HepG2 (cell line): ENCODE measurements at places on chromosomes 6 and 20.

DNA sequence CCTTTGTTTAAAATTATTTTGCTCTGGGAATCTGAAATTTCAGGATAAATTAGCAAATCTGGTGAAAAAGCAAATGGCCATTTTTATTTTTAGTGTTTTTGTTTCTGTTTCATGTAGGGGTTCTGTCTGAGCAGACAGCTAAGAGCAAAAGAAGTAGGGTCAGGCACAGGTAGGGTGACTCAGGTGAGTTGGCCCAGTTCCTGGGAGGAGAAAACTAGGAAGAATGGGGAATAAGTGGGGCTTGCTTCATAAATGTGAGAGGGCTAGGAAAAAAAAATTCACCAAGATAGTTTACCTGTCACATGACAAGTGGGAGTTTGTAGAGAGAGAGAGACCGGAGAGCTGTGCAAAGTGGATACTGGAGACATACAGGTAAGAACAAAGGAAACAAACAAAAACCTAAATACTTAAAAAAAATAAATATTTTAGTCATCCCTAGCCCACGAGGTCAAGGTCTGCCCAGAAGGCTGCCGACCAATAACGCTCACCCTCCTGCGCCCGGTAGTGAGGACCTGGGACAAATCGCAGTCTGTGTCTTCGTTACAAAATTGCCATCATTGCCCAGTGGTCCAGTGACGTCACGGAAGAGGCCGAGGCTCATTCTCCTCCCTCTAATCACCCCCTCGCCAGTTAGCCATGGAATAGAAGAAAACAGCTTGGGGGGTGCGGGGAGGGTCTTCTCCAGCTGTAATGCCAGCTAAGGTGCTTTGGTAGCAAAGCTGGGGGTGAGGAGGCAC, 2.3 kb downstream of the THBD start:
- DNase-seq: no peak

- DNase-seq: peak; percentile 55
Observed at GRCh38 chr6:66986940-66987339, 1279.9 kb upstream of the EYS start.

DNA sequence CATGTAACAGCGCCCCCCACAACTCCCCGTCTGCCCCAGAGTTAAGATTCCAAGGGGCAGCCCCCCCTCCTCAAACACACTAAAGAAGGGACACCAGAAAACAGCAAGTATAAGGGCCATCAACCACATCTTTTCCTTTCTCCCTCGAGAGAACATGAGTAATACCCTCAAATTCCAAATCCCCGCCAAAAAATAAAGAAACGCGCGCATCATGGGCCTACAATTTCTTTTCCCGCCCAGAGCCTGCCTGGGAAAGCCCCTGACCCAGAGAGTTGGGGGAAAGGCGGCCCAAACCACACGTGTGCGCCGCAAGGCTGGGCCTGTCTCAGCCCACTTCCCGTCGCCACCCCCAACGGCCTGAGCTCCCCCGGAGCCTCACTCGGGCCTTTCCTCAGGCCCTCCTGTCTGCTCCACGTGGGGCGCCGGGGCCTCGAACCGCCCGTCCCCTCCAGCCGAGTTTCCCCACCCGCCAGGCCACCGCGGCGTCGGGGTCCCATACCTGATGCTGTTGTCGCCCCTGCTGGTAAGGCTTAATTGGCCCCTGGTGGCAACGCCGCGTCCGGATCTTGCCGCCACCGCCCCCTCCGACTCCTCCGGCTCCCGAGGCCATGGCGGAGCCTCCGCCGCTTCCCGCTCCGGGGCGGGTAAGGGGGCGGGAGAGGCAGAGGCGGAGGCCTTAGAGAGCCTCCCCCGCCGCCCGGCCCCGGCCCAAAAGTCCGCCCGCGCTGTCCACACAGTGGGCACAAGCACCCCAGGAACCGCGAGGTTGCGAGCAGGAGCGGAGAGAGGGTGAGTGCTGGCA, 746 bp downstream of the NUP153 start:
- peak; percentile 57 for DNase-seq

- no peak for DNase-seq
Observed at GRCh38 chr6:144177726-144178125, 27.4 kb downstream of the STX11 start.

DNA sequence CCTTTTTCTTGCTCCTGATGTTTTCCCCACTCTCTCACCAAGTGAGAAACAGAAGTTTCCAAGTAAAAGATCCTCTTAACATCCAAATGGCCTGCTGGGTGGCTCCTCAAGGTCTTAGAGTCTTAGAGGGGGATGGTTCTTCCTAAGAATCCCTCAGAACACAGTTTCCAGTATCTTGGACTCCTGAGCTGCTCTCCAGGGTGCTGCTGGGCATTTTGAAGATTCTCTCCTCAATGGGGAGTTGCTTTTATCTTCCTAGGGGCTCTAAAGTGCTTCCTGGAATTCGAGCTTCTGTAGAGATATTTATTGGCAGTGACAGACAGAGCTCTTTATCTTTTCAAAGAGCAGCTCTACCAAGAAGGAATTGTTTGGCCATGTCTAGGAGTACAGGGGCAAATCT, 70.8 kb upstream of the SLC35B3 start:
- DNase-seq: no peak

- DNase-seq: no peak
Observed at GRCh38 chr6:157505912-157506491, 125.0 kb downstream of the ZDHHC14 start.

DNA sequence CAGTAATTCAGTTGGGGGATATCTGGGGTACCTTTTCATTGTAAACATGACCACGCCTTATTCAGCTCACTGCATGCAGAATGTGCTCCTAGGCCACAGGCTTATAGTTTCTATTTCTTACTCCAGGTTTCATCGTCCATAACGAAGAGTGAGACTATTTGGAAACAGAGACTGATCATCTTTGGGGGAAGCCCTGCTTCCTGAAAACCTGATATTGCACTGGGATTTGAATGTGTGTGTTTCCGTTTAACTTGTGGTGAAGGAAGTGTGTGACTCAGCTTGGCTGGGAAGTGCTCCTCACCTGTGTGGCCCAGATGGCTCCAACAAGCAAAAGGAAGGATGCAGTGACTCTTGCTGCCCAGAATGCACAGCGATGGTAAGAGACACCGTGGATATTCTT, 19.6 kb upstream of the LTV1 start:
- DNase-seq: no peak

DNA sequence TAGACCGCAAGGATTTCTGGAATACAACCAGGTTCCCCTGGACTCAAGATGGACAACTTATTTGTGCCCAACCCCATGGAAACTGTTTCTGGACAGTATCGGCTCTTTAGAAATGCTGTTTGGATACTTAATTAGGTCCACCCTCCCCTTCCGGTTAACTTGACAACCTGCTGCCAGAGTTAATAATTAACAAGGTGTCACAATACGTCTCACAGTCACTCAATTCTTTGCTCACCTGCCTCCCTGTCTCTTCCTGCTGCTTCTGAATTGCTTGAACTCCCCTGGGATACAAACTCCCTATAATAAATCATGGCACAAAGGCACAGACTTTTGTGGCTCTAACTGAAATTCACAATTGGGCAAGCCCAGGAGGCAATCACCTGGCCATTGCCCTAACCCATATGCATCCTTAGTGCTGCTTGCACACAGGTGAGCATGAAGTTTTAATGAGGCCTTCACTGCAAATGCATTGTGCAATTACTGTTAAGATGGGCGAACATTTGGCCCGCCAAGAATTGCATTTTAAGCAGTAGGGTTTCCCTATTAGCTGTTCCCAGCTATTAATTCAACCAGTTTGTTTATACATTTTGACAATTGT, 504.4 kb upstream of the NOX3 start:
- DNase-seq: peak; percentile 48

GRCh38 chr6:88376197-88376596, 210.1 kb upstream of the CNR1 start:
- no peak for DNase-seq

- no peak for DNase-seq
Observed at GRCh38 chr6:42644211-42644610, 78.2 kb downstream of the PRPH2 start.

GRCh38 chr20:46545827-46546138, 4.7 kb downstream of the OCSTAMP start:
- DNase-seq: no peak
